ENCODE measurements at places on chromosomes 2 and 18.
A peak's percentile ranks its signal among the peaks of the same experiment; 100 is the strongest.

- peak; percentile 45 for DNase-seq
Measured at GRCh38 chr18:11826836-11827235, 24.4 kb upstream of the CHMP1B start.

GRCh38 chr2:10094271-10094814, 14.1 kb upstream of the CYS1 start:
- peak; percentile 42 for DNase-seq

DNA sequence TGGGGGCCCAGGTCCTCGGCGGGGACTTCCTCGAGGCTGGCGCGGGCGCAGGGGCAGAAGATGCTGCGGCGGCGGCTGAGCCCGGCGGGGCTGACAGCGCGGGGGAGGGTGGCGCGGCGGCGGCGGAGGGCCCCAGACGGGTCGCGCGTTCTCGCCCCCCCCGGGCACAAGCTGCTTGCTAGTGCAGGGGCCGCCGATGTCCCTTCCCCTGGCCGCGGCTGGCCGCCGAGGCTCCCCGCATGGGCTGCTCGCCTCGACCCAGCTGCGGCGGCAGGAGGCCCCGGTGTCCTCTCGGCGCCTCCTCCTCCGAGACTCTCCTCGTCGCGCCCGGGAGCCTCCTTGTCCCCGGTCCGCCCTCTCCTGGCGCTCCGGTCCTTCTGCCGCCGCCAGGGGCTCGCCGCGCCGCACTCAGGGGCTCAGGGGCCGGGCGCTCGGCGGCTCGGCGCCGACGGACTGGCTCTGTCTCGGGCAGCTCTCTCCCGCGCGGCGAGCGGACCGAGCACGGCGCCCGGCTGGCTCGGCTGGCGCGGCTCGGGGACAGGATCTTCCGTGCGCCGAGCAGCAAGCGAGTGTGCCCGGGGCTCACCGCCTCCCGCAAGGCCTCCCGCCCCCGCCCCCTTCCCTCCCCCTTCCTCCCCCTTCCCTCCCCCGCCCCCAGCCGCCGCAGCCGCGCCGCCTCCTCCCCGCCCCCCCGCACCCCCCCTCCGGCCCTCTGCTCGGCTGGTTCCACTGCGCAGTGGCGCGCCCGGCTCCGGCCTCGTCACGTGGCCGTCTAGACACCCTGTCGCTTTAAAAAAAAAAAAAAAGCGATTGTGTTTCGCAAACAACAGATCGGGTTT, 902 bp upstream of the SMAD7 start:
- peak; percentile 93 for DNase-seq

DNA sequence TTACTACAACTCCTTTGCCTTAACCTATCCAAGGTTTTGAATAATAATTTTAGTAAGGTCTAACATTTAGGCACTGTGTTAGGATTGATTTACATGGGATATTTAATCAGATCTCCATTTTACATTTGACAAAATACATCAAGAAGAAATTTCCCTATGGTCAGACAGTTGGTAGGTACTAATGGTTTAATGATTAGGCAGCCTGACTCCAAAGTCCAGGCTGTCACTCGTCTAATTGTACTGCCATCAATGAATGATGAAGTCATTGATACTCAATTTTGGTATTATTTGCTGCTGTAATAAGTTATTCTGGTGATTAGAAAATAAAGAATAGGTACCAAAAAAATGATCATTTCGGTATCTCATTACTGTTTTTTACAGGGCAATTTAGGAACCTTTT, 14.1 kb downstream of the BBS5 start:
- DNase-seq, result no peak

GRCh38 chr18:26543373-26543772, 5.0 kb downstream of the KCTD1 start:
- no peak for DNase-seq

DNA sequence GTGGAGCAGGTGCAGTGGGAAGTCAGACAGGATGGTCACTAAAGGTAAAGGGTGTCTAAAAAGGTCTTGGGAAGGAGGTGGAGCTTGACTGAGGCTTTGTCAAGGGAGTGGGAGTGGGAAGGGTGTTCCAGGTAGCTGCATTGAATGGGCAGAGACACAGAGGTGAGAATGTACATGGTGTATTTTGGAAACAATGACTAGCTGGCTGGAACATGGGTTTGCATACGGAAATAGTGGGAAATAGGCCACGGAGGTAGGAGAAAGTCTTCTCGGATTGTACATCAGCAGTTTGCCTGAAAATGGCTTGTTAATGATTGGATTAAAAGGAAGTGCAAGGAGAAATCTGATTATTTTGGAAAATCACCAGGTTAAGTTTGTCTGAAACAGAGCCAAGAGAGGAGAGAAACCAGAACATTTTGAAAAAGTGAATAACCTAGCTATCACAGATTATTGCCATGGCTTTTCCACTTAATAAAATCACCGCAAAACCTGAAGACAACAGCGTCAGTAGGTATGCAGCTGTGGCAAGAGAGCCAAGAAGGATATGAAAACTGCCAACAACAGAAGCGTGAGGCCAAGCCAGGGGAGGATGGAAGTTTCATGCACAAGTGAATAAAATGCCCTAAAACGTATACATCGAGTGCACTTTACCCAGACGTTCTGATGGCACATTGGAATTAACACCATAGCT, 13.9 kb downstream of the PAX8 start:
- DNase-seq, result no peak

GRCh38 chr18:49189772-49190171, 239.0 kb upstream of the SMAD7 start:
- DNase-seq, result no peak

DNA sequence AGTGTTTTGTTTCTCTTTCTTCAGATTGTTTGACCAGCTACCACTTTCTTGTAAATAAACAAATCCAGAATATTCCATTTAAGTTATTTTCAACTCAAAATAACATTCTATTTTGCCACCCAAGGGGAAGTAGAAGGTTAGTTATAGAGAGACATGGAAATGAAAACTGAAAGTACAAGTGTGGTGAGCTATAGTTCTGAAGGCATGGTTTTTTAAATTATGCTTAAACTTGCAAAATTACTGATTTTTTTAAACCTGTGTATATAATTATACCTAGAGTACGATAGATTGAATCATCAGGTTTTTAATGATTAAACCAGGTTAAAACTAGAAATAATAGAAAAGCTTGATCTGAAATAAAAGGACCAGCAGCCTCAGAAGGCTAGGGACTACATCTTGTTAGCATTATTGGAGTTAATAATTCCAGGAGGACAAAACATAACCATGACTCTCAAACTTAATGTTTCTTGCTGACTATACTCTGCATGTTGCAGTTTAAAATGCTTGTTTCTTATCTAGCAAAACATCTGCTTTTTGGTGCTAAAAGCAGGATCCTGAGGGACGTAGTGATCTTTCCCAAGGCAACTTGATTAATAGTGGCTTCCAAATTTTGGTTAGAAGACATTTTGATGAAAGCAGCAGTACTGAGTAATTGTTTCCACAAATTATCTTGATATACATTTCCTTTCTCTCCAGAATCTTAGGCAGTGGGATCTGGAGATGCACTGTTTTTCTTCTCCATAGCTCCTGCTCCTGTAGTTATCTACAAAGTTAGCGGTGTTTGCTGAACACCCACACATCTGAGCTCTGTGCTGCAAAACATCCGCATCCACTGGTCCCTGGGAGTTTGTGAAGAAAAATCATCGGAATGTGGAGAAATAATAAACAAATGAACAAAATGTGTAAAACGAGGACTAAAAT, 327.2 kb upstream of the PKDCC start:
- DNase-seq, result no peak

DNA sequence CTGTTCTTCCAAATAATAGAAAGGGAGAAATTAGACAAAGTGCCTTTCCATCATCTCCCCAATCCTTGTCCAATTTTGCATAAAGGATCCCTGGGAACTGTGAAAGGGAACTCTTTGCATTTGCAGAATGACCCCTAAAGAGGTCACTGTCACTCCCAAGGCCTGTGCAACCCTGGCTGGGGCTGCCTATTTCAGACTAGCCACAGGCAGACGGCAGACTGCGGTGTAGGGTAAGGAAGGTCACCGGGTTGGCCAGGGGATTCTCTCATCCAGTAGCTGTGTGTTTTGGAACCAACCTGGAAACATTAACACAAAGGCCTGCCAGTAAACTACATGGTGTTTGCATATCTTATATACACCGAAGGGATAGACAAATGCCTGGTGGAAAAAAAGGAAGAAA, 818.7 kb downstream of the BCL11A start:
- no peak for DNase-seq

DNA sequence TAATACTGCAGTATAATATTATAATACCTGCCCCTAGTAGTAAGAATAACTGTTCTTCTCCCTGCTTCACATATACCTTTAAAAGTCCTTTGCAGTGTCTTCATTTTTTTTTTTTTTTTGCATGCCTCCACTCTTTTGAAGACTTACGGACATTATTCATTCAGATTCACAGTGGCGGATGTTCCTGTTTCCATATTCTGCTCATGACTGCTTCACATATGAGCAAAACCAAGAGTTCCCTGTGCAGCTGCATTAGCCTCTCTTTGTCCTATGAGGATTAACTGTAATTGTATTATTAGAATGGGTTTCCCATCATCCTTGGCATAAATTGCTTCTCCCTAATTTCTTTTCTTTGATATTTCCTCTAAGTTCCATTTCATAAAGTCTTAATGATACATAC, 12.8 kb downstream of the IL18RAP start:
- DNase-seq, result no peak

Measured in GM23338 (cell line).